Hippocampal formation (tissue), 2 donors: ENCODE measurements at places on chromosomes 6 and 20.

DNA sequence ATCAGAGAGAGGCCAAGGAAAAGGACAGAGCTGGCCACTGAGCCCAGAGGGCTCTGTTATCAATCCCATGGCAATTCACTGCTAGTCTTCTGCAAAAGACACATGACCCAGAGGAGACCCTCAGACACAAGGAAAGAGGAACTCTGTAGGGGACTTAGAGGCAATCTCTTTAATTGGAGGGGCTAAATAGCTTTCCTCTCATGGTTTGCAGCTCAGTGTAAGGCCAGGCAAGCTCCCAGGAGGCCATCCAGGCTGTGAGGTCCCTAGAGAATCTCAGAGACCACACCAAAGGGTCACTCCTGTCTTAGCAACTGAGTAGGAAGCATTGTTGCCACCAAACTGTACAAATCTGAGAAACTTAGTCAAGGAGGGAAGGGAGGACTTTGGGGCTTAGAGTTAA lies 10.0 kb upstream of the HLA-DOA start:
- DNase-seq = no peak

- DNase-seq = no peak
Measured at GRCh38 chr6:90107771-90108282, 188.8 kb downstream of the BACH2 start.

DNA sequence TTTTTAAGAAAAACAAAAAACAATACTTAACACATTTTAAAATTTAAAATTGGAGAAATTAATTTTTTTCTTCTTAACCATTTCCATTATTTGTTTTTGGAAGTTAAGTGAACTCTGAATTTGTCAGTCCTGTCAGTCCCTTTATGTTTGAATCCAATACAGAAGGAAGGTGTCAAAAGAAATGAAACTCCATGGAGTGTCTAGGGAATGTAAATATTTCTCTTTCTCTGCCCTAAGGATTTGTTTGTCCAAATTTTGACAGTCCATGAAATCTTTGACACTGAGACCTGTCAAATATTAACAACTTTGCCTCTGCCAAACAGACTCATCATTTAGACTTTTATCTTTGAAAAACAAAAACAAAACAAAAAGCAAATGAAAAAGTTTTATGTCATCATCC lies 166.4 kb downstream of the EPHA7 start:
- DNase-seq = no peak

- DNase-seq = no peak
Measured at GRCh38 chr6:41741625-41742490, 5.3 kb downstream of the PGC start.

DNA sequence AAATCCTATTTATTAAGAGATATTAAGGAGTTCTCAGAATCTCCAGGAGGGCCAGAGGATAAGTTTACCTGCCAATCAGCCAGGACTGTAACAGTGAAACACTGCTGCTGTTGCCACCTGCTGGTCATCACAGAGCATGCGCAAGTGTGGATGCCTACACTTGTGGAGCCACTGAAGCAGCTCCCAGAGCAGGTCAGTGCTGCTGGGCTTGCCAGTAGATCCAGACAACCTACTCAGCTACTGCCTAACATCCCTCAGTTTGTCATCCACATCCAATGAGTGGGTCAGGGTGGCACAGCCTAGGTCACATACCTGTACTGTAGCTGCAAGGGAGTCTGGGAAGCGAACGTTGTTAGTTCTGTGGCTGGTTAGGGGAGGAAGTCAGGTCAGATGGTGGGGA lies 18.3 kb upstream of the NHSL1 start:
- DNase-seq = no peak

- no peak for DNase-seq
Measured at GRCh38 chr20:58797371-58798338, 53.0 kb downstream of the GNAS-AS1 start.

DNA sequence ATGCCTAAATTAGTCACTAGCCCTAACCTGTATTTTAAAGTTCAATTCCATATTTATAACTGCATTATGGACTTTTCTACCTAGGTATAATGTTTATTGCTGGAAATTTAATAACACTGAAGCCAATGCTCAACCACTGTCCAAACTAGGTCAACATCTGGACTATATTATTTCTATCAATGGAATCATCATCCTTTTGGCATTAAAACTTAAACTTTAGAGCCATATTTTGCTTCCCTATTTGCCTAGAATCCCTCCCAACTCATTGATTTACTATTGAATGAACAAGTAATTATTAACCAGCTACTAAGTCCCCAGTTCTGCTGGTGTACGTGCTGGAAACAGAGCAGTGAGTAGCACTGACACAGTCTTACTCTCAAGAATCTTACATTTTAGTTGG lies 291.7 kb upstream of the SPTLC3 start:
- no peak for DNase-seq

DNA sequence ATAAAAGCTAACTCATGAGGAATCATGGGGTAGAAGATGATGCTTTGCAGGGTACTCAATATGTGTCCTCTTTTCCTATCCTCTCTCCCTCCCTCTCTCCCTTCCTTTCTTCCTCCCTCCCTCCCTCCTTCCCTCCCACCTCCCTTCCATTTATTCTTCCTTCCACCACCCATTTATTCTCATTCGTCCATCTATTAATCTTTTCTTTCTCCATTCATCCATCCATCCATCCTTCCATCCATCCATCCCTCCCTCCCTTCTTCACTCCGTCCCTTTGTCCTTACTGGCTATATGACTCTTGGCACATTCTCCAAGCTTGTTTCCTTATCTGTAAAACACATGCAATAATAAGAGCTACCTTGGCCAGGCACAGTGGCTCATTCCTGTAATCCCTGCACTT lies 40.9 kb downstream of the ARHGAP40 start:
- DNase-seq = no peak

GRCh38 chr6:150272264-150272975 lies 96.4 kb upstream of the IYD start:
- no peak for DNase-seq
